ENCODE measurements at places on chromosomes 13 and 19. TPM values are rescaled to one million over a fixed set of nuclear protein-coding genes. Genes with fewer than 3 reads are reported as not detected.

The PTGER1 gene
- 0.17 TPM for total RNA-seq

DNA sequence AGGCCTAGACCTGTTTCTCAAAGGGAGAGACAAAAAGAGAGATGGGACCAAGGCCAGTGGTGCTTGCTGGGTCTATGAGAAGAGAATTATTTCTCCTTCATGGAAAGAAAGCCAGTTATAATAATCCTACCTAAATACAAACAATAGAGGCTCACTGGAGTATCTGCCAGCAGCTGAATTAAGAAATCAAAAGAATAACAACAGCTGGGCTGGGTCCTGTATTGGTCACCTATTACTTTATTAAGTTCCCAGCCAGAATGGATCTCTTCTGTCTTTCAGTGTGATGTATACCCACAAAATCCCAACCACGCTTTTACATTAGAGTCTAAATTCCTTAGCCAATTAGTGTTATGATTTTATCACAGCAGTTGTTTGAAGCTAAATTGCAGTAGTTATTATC lies 297.8 kb upstream of the DACH1 start:
- no peak for DNase-seq

- DNase-seq, result no peak
Observed at GRCh38 chr13:110285991-110286832, 20.7 kb downstream of the COL4A1 start.

GRCh38 chr13:102626928-102627327 lies 30.1 kb downstream of the TPP2 start:
- DNase-seq, result no peak

DNA sequence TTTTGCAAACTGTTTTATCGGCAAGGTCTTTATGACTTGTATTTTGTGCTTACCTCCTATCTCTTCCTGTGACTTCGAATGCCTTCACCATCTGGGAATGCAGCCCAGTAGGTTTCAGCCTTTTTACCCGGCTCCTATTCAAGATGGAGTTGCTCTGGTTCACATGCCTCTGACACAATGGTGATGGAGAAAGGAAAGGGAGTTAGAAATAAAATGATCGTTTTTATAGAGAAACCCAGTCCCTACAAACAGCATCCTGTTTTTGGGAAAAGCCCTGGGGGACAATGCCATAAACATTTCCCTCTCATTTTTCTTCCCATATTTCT lies 27.5 kb upstream of the SLC46A3 start:
- no peak for DNase-seq

- DNase-seq, result no peak
Observed at GRCh38 chr19:2548966-2549365, 73.0 kb downstream of the GADD45B start.

DNA sequence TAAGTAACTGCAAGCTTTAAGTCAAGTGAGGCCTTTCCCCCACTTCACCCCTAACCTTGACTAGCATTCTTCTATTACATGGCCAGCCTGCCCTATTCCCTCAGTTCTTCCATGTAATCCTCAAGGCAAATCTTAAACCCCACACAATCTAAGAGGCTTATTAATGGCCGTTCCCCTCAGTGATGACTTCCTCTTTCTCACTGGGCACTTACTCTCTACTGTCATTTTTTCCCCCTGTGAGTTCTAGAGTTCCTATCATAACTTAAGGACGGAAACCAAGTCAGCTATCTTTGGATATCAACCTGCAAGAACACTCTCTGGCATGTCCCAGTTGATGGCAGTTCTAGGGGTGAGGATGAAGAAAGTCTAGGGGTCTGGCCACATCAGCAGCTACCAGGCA lies 131.2 kb downstream of the DCLK1 start:
- no peak for DNase-seq

Measured in dermis blood vessel endothelial cell (primary cell).